ENCODE measurements at places on chromosomes 16 and 17.

DNA sequence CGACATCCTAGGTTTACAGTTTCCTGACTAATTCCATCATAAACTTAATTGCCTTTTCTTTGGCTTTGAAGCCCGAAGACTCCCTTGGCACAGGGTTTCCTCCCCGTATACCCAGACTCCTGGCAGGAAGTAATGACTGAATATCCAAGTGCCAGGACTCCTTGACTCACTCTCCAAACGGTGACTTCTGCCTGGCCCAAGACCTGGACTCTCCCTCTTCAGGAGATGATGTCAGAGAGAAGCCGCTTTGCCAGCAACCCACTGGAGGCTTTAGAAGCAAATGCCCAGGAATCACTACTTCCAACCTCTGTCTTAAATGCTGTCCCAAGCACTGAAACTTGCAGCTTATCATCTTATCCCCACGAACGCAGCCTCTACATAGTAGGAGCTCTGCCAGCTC, 146.5 kb downstream of the RGS9 start:
- DNase-seq, result no peak

DNA sequence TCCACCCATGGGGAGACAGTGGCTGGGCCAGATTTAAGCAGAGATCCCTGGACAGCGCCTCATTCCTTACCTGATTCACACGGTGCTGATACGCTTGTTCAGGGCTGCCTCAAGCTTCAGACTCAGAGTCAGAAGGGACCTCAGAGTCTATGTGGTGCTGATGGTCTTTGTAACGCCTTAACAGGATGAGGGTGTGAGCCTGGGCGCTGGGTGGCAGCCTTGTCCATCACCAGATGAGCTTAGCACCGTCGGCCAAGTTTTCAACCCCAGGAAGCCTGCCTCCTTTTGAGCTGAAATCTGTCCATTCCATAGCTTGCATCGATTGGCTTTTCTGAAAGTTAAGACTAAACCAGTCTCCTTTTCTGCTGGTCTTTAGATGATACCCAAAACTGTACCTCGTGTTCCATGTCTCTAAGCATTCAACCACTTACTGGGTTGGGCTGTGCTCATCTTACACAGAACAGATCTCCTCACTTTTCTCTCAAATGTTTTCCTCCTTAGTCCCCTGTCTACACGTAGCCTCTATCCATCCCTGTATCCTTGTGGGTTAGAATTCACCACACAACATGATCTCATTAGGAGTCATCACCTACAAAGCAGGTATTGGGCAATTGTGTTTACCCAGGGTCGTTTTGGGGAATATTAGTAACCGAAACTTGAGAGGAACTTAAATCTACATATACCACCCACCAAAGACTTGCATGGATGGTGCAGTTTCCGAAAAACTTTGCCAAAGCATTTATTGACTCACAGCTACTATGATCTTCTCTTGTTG, 573.4 kb downstream of the CDH13 start:
- no peak for DNase-seq

DNA sequence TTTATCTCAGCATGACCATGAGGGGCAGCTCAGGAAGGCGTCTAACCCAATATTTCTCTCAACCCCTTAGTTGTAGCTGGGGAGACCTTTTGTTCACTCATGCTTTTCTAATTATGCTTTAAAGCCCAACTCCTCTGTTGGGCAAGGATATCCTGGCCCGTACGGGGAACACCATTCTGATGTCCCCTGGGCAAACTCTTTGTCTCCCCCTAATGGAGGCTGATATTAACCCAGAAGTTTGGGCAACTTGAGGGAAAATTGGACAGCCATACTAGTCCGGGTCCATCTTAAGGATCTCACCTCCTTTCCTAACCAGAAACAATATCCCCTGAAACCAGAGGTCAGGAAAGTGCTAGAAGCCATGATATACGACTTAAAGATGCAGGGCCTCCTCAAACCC, 143.7 kb upstream of the COX10 start:
- DNase-seq, result no peak

GRCh38 chr16:70600730-70601129, 45.6 kb upstream of the IL34 start:
- DNase-seq, result no peak

GRCh38 chr16:57358527-57359095, at the start of gene CCL22:
Gene CCL22, plus strand, starts transcription at chr16:57358783. Its CDS starts 34 bp downstream, at chr16:57358817.
- DNase-seq, result no peak

DNA sequence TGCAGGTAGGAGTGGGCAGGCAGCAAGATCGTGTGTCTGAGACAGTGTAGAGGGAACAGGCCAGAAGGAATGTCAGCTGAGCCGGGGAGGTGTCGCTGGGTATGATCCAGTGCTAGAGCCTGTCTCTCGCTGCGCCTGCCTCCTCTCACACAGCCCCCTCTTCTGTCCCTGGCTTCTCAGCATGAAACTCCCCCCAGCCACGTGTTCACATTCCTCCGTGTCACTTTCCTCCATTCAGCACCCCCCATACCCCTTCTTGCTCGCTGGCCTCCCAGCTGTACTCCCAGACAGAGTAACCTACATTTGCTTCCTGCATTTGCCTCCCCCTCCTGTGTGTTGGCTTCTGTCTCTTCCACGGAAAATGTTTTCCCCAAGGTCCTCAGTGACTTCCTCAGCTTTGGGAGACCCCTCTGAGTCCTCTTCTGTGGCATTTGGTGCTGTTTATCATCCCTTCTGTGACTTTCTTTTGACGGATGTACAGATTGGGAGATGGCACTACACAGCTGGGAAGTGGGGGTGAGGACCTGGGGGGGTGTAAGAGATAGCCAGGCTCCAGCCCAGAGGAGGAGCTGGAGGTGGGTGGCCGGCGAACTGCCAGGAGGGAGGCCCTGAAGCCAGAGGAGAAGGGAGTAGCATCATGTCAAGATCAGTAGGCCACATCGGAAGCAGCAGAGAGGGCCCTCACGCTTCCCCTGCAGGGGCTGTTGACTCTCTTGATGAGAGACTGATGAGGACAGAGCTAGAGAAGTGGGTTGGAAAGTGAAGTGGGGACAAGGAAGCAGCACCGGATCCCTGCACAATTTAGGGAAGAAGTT, 19.2 kb downstream of the SGF29 start:
- no peak for DNase-seq

- DNase-seq, result no peak
These were observed 23.9 kb downstream of the ARHGAP27 start for GRCh38 chr17:45408611-45409421.

DNA sequence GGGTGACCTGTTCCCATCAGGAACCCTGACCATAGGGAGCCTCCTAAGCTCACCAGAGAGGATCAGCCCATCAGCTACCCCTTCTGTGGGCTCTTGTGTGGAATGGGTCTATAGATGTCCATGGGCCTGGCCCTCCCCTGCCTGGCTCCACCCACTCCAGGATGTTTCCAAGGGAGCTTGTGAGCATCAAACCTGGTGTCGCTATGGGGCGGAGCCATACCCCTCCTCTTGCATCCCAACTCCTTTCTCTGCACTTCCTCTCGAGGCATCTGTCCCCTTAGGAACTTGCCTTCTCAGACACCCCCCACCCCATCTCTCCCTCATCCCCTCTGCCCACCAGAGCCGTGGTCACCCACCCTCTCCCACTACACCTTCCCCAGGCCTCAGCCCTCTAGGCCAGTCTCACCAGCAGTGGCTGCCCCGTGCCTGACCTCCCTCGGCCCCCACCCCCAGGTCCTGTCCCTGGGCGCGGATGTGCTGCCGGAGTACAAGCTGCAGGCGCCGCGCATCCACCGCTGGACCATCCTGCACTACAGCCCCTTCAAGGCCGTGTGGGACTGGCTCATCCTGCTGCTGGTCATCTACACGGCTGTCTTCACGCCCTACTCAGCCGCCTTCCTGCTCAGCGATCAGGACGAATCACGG, 10.4 kb downstream of the KCNH6 start:
- no peak for DNase-seq

GRCh38 chr16:1839554-1839953, 12.5 kb downstream of the FAHD1 start:
- DNase-seq, result no peak

- no peak for DNase-seq
These were observed 338.0 kb downstream of the WWOX start for GRCh38 chr16:78437352-78437968.

GRCh38 chr17:19554393-19554792, 20.7 kb downstream of the SLC47A1 start:
- DNase-seq, result no peak

DNA sequence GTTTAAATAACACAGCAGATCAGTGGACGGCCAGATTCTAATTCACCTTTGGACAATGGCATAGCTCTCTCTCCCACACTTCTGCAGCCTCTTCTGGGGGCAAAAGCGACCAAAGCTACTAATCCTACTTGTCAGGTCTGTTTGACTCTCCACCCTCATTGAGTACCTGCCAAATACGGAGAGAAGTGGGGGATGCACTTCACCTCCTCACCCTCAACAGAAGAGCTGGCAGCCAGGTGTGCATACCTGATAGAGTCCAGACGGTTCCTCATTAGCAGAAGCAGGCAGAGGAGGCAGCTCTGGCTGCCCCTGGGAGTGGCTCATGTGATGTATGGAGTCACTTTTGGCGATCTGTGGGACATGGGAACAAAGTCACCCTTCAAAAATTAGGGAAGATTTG, 4.9 kb downstream of the DNAH3 start:
- no peak for DNase-seq

- DNase-seq, result no peak
These were observed 11.4 kb upstream of the MRPS23 start for GRCh38 chr17:57861000-57861789.

DNA sequence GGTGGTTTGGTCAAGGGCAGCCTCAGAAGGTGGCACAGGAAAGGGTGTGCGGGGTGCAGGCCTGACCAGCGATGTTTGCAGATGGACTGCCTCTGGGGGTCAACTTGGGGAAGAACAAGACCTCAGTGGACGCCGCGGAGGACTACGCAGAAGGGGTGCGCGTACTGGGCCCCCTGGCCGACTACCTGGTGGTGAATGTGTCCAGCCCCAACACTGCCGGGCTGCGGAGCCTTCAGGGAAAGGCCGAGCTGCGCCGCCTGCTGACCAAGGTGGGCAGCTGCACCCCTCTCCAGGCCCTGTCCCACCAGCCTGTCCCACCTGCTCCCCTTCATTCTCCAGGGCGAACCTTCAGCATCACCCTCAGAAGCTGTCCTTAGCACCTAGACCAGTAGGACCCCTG, 12.5 kb downstream of the DHODH start:
- DNase-seq, result no peak

GRCh38 chr16:85820604-85821372, 21.3 kb downstream of the COX4I1 start:
- DNase-seq, result no peak

DNA sequence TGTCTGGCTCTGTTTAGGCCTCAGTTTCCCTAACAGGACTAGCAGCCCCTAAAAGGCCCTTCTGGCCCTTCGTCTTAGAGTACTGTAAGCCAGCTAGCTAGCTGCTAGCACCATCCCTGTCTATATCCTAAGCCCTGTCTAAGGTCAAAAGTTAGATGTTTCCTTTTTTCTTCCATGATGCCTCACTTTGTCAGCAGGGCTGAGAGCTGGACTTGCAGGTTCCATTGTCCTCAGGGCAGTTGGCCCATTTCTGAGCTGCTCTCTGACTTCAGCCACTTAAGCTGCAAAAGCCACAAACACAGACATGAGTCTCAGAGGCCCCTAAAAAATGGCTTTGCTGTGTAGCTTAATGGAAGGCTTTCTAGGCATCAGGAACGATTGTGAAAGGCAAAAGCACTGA, 187.7 kb downstream of the CBLN1 start:
- DNase-seq, result no peak

DNA sequence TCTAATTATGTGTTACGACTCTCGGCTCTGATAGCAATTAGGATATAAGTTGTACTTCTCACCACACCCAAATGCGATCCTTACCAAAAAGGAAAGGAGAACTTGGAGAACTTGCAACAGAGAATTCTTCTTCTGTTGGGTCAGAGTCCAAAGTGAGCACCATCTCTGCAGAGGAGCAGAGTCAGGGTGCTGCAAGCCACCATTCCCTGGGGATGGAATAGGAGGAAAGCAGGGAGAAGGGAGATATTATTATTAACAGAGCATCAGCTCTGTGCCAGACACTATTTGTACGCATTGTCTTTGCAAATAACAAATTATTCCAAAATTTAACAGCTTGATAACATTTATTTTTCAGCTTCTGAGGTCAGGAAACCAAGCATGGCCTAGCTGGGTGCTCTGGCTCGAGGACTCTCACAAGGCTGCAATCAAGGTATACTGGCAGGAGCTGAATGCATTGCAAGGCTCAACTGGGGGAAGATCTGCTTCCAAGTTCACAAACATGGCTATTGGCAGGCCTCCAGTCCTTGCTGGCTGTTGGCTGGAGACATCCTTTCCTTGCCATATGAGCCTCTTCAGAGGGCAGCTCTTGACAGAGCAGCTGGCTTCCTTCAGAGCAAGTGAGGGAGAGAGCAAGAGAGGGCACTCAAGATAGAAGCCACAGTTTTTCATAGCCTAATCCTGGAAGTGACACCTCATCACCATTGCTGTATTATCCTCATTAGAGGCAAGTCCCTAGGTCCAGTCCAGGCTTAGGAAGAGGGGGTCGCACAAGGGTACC, 296.2 kb upstream of the CDH5 start:
- DNase-seq, result no peak

DNA sequence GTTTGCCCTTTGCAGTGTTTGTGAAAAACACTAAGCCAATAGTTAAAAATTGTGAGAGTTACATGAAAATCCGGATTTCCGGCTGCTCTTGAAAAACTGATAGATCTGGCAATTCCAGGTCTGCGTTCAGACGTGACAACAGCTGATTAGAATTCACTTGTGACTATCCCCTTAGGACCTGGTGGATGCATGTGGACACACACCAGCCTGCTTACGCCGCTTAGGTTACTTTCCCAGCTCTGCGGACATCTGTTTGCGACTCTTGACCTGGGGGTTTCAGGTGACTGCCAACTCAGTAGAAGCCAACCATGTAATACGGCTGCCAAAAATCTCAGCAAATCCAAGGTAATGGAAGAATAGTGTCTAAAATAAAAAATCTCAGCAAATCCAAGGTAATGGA, 24.3 kb downstream of the VPS53 start:
- no peak for DNase-seq

GRCh38 chr17:65800655-65801054, 239.2 kb upstream of the AXIN2 start:
- DNase-seq, result no peak

- DNase-seq, result no peak
These were observed 5.5 kb downstream of the PPP1R9B start for GRCh38 chr17:50144845-50145531.

DNA sequence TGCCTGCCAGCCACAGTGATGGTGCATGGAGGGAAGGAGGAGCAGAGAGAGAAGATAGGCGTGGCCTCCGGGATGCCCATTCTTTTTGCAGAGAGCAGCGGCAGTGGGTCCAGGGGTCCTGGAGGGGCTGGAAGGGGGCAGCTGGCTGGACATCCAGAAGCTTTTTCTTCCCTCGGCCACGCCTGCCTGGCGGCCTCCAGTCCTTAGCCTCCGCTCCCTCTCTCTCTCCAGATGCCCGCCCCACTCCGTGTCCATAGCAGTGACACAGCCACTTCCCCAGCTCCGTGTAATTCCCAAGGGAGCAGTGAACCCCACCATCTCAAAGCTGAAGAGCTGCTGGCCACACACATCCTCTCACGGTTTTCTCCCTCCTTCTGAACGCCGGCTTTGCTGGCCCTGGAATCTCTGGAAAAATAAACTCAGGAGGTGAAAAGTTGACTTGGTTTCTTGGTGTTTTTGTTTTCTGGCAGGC, 26.3 kb upstream of the CDC42EP4 start:
- no peak for DNase-seq

Measured in epithelial cell of proximal tubule (primary cell).